ENCODE measurements at places on chromosomes 7 and 10.

- DNase-seq = no peak
These were observed 180.7 kb downstream of the CPEB3 start for GRCh38 chr10:92110039-92110794.

DNA sequence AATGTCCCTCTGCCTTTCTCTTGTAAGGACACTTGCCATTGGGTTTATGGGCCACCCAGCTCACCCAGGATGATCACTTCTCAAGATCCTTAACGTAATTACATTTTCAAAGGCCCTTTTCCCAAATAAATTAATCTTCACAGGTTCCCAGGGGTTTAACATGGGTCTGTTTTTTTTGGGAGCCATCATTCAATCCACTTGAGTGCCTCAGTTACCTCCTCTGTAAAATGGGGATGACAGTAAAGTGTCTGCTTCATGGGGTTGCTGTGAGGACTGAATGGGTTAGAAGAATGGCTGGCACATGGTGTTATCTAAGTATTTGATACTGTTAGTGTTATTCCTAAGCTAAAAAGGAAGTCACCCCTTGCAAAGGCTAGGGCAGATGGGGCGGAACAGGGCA lies 7.4 kb downstream of the C10orf105 start:
- no peak for DNase-seq

- DNase-seq = no peak
These were observed 64.3 kb downstream of the FAM204A start for GRCh38 chr10:118277871-118278270.

DNA sequence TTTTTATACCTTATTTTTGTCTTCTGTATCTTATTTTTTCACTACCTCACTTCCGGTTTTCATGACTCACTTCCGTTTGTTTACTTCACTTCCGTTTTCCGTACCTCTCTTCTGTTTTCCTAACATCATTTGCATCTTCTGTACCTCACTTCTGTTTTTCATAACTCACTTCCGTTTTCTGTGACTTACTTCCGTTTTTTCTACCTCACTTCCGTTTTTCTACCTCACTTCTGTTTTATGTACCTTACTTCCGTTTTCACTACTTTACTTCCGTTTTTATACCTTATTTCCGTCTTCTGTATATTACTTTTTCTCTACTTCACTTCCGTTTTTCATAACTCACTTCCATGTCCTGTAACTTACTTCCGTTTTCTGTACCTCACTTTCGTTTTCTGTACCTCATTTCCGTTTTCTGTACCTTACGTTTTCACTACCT lies 492.5 kb upstream of the AKR1E2 start:
- DNase-seq = no peak

DNA sequence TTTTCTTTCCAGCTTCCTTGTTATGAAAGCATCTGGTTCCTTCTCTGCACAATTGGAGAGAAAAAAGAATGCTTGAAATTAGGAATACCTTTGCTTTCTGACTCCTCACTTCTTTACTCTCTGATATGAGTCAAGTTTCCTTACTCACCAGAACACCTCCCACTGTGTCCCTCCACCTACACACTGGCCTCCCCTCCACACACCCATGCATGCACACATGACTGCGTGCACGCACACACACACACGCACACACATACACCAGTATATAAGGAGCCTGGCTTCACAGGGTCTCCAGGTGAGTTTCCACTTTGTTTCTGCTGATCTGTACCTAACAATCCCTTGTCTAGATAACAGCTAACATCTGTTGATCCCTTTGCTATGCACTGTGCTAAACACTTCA lies 11.4 kb upstream of the PTER start:
- DNase-seq = no peak

DNA sequence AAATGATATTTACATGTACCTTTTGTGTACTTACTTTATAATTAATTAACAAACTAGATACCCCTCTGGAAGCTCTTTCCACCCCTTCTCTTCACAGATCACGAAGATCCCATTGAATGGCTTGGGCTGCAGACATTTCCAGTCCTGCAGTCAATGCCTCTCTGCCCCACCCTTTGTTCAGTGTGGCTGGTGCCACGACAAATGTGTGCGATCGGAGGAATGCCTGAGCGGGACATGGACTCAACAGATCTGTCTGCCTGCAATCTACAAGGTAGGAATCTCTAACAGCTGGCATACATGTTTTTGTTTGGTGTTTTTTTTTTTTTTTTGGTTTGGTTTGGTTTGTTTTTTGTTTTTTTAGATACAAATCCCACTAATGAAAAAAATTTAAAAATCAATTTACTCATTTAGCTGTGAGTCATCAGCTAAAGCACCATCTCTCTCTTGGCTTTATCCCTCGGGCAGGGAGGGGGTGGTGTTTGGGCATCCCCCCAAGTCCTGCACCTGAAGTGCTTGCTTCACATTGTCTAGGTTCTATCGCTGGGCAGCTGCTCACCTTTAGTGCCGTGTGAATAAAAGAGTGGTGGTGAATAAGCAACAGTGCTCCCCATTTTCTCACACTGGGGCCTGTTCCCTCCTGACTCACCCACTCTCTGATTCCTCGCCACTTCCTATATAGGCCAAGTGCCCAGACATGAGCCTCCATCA lies 68.9 kb downstream of the MET start:
- no peak for DNase-seq

DNA sequence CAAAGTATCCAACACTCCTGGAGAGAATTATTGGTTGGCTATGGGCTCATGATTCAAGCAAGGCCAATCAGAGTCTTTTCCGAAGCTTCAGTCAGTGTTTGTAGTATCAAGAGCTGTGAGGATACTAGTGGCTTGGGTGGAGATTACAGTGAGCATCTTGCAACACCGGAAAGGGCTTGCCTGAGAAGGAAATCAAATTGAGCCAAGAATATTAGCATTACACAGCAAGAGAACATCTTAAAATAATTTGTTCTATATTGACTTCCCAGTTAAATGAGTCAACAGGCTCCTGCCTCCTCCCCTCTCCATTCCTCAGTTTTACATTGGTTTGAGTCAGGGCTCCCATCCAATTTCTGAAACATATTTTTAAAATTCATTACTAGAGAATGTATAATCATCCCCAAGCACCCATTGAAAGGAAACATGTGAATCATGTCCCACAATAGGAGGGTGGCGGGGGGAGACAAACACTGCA lies 127.4 kb downstream of the ELAPOR2 start:
- no peak for DNase-seq

GRCh38 chr7:30657131-30657530 lies 25.1 kb downstream of the CRHR2 start:
- no peak for DNase-seq

DNA sequence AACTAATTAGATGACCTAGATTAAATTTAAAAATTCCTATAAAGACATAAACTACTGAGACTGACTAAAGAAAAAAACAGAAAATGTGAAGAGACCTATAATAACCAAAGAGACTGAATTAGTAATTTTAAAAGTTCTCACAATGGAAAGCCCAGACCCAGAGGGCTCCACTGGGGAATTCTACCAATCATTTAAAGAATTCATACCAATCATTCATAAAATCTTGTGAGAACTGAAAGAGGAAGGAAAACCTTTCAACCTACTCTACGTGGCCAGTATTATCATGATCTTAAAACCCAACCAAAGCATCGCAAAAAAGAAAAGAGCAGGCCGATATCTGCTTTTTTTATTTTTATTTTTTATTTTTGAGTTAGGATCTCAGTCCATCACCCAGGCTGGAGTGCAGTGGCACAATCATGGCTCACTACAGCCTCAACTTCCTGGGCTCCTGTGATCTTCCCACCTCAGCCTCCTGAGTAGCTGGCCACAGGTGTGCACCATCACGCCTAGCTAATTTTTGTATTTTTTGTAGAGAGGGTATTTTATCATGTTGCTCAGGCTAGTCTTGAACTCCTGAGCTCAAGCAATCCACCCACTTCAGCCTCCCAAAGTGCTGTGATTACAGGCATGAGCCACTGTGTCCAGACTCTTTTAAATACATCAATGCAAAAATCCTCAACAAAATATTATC lies 48.6 kb downstream of the DGKI start:
- no peak for DNase-seq
